ENCODE measurements at places on chromosomes 13 and 19. TPM values are rescaled to one million over a fixed set of nuclear protein-coding genes. Genes with fewer than 3 reads are reported as not detected.

GRCh38 chr19:16660763-16661479, at the start of gene TMEM38A:
Gene TMEM38A, plus strand, starts transcription at chr19:16661139. Its CDS starts 79 bp downstream, at chr19:16661218.
- DNase-seq = no peak

Gene WASF3
- polyA plus RNA-seq = 60.7 TPM

Gene ARL11
- 0.32 TPM for polyA plus RNA-seq

Gene ATP8B3
- 0.76 TPM for polyA plus RNA-seq

DNA sequence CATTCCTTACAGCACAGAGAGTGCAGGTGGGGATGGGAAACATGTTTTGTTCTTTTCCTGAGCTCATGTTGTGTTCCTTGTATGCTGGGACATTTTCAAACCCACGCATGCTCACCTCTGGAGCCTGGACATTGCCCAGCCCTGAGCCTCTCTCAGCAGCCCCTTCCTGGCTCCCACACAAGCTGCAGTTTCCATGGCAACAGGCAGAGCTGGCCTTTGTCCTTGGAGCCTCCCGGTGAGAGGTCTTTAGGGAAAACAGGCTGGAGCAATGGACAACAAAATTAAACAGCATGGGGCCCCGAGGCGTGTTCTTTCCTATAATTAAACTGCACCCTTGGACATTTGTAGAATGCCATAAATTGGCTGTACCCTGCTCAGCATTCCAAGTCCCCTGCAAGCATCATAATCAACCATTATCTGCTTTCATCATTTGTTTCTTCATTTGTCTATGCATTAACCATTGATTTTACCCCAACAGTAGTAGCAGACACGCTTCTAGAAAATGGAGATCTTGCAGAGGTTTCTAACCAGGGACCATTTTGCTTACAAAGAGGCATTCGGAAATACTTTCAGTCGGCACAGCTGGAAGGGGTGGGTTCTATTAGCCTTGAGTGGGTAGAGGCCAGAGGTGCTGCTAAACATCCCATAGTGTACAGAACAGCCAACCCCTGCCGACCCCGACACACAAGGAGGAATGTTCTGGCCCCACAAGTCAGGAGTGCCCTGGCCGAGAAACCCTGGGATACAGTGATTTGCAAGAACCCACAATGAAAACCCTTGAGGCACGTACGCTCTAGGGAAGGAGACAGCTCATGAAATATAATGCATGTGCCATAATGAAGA, 133.4 kb upstream of the PEG3 start:
- DNase-seq = no peak

DNA sequence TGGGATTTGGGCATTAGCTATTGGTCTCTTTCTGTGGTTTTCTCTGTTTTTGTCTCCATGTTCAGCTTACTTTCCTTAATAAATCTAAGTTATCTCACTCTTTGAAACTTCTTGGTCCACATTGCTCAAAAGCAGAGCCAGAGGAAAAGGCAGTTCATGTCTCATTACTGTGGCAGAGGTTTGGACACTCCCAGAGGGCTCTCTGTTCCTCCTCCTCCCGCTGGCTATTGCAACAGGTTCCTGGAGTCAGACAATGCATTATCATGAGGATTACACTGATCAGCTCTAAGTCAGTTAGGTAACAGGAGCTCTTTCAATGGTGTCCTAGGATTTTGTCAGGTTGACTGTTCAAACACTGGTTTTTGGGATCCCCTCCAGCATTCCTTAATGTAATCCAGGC, 298.8 kb downstream of the NDFIP2 start:
- no peak for DNase-seq

Gene ZNF440
- 6.8 TPM for polyA plus RNA-seq

DNA sequence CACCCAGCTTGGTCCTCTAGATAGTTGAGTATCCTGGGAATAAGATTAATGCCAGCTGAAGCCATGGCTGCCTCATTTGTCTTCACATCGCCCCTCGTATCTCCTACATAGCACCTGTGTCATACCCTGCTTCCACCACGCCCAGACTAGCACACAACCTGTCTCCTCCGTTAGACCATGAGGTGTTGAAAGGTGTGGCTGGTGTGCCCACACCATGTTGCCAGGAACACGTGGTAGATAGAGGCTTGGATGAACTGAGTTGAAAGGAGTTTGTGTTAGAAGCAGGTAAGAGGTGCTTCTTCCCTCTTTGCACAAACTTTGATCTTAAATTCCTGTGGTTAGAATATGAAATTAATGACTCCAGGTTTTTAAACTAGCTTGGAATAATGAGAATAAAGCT, 40.1 kb downstream of the RGCC start:
- no peak for DNase-seq

Gene RFXANK
- 61.0 TPM for polyA plus RNA-seq

DNA sequence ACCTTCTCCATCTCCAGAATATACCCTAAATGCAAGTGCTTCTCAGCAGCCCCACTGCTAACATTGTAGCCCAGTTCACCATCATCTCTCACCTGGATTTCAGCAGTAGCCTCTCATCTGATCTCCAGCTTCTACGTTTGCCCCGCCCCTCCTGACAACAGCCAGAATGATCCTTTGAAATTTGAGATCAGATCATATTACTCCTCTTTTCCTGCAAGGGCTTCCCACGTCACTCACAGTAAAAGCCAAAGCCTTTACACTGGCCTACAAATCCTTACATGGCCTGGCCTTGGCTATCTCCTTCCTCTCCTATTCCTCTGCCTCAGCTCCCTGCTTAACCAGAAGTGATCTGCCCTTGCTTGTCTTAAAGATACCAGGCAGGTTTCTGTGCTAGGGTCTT, 94.3 kb upstream of the NBEA start:
- DNase-seq = no peak

- DNase-seq = no peak
Measured at GRCh38 chr13:113749967-113750366, 9.1 kb upstream of the TMEM255B start.

DNA sequence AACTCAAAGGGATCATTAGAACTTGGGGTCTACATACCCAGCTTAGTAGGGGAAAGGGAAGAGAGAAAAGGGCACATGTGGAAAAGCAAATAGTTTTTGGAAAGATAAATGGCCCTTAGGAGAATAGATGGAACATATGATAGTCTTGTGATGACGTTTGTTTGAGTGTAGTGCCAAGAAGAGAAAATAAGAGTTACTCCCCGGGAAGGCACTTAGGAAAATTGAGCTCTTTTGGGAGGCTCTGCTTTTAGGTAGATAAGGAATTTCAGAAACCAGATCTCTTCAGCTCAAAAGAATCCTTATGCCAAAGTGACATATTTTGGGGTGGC, 44.8 kb upstream of the SERTM1 start:
- no peak for DNase-seq

Gene SPTBN4
- 1.2 TPM for polyA plus RNA-seq

DNA sequence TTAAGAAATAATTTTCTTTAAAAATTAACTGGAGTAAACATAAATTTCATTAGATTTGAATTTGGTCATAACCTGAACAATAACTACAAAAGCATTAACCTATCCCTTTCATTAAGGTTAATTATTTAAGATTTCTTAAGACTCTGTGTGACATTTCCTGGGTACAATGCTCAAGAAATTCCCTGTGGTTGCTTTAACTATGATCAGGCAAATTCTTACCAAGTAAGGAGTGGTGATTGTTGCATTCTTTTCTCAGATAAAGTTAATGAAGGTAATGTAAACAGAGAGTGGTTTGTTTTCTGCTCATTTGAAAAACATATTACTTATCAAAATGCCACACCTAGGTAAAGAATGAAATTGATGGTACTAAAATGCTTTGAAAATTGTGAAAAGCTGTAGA, 114.8 kb upstream of the MIR17HG start:
- no peak for DNase-seq

Gene ZNF701
- polyA plus RNA-seq = 17.9 TPM

Gene ADAMTS10
- 32.5 TPM for polyA plus RNA-seq

GRCh38 chr19:18883526-18884304, 12.2 kb downstream of the CERS1 start:
- no peak for DNase-seq

DNA sequence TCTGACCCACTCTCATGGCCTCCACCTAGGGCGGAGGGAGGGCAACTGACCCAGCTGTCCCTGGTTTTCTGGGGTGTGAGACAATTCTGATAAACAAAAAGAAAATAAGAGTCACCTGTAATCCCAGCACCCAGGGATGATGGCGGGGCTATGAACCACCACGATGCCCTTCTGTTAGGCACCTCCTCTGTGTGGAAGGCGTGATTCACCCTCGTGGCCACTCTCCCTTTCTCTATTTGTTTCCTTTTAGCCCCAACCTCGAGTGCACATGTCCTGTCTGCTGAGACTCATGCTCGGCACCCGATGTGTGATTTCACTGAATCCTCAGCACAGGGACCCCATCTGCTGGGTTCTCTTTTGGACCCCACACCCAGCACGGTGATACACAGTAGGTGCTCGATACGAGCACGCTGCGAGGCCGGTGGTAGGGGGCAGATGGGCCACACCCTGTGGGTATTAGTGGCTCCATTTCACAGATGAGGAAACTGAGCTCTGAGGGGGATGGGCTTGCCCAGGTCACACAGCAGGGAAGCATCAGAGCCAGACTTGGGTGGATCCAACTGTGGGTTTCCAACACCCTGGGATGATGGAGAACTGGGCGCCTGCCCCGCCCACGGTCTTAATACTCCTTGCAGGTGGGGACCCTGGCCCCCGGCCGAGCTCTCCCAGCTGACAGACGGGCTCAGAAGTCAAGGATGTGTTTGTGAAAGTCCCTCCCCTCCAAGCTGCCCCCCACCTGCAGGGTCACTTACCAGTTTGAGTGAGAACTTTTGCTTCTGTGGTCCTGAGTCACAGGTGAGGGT, 24.9 kb downstream of the VRK3 start:
- DNase-seq = no peak

DNA sequence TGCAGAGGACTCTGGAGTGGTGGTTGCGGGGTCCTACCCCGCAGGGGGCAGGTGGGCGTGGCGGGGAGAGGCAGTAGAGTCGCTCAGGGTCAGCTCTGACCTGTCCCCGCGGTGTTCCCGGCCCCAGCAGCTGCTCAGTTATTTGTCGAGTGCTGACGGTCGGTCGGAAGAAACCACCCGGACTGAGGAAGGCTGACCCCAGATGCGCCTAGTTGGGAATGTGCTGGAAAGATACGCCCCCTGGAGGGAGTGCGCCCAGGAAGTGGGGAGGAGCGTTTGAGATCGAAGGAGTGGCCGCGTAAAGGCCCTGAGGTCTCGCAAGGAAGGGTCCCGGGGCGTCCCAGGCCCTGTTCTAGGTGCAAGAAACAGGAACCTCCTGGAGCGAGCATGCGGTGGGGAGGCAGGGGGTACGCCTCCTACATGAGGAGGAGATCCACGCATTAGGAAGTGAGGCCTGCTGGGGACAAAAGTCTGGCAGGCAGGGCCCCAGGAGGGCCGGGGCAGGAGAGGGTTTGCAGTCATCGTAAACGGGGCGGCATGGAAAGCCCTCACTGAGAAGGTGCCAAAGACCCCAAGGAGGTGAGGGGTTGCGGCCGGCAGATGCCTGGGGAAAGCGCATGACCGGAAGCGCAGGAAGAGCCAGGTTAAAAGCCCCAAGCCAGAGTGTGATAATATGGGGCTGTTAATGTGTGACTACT, 9.2 kb downstream of the CCDC8 start:
- DNase-seq = no peak

GRCh38 chr13:103328899-103329298, 262.7 kb upstream of the SLC10A2 start:
- DNase-seq = no peak

Gene CYP2A7
- 0.87 TPM for polyA plus RNA-seq

DNA sequence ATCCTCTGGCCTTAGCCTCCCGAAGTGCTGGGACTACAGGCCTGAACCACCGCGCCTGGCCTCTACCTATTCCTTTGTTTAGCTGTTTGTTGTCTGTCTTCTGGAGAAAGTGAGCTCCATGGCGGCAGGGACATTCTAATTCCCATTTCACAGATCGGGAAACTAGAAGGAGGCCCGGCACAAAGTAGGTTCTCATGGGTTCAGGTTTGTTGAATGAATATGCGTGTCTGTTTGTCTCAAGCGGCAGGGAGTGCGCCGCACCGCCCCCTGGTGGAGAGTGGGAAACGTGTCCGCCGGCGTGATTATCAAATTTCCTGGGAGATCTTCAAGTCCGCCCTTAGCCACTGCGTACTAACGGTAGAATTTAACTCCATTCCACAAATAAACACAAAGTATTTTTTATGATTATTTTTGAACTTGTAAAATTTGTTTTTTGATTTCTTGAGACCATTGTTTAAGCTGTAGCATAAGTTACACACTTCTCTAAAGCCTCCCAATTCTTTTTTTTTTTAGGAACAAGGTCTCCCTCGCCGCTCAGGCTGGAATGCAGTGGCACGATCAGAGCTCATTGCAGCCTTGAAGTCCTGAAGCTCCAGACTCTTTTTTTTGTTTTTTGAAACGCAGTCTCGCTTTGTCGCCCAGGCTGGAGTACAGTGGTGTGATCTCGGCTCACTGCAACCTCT, 8.9 kb upstream of the CCDC9 start:
- no peak for DNase-seq

Gene DOCK9
- polyA plus RNA-seq = 64.7 TPM

Gene CALR3
- not detected for polyA plus RNA-seq

- no peak for DNase-seq
Measured at GRCh38 chr19:4678881-4679790, 9.0 kb upstream of the MYDGF start.

Gene CPB2
- 0.23 TPM for polyA plus RNA-seq

DNA sequence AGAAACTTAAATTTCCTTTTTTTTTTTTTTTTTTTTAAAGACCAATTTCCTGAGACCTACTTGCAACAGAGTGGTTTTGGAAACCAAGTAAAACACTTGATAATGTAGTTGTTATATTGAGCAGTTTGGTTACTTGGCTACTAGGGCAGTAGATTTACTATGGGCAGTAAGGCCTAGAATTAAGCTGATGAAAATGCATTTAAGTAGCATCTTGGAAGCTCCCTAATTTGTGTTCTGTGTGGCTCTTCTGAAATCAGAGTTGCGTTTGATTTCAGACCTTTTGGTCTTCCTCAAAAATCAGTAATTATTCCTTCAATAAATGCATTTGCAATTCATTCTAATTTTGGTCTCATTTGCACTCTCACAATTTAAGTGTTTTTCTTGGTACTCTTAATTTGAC, 810 bp downstream of the GPR180 start:
- DNase-seq = no peak

Gene EDNRB
- polyA plus RNA-seq = 11.7 TPM

DNA sequence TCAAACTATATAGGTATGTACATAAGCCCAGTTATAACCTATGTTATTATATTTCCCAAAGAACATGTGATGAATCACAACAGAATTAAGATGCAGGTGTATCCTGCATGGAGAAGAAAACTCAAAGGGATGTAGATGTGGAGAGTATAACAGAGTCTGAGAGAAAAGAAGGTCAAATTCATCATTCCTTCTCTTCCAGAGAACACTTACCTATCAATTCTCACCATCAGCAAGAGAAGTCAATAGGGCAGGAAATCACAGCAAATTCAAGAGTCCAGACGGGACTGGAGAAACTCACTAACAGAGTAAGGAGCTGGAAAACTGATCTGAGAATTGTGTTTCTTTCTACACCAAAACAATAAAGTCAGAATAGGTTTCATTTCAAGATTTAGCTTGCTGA, 28.4 kb downstream of the DIAPH3 start:
- no peak for DNase-seq

Gene TMEM190
- polyA plus RNA-seq = 0.76 TPM

DNA sequence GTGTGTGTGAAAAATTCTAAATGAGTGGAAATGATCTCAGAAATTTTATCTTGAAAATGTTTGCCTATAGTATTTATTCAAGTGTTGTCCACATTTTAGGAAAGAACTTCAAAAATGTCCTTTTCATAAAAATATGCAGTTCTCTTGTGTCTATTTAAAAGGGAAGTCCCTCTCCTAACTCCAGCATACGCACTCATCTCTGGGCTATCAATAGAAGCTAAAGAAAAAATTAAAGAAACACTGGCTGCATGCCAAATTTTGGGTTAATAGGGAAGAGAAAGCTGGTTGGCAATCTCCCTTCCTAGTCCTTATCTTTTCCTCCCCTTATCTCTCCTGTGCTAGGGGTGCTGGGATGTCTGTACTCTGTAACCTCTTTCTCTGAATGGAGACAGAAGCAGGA, 313.3 kb downstream of the ENOX1 start:
- DNase-seq = no peak

Gene CEACAM8
- 0.12 TPM for polyA plus RNA-seq
